ENCODE measurements at places on chromosomes 3 and 15.
A peak's percentile ranks its signal among the peaks of the same experiment; 100 is the strongest.

GRCh38 chr3:23836536-23837230 lies 30.9 kb downstream of the UBE2E1 start:
- DNase-seq: peak; percentile 72

DNA sequence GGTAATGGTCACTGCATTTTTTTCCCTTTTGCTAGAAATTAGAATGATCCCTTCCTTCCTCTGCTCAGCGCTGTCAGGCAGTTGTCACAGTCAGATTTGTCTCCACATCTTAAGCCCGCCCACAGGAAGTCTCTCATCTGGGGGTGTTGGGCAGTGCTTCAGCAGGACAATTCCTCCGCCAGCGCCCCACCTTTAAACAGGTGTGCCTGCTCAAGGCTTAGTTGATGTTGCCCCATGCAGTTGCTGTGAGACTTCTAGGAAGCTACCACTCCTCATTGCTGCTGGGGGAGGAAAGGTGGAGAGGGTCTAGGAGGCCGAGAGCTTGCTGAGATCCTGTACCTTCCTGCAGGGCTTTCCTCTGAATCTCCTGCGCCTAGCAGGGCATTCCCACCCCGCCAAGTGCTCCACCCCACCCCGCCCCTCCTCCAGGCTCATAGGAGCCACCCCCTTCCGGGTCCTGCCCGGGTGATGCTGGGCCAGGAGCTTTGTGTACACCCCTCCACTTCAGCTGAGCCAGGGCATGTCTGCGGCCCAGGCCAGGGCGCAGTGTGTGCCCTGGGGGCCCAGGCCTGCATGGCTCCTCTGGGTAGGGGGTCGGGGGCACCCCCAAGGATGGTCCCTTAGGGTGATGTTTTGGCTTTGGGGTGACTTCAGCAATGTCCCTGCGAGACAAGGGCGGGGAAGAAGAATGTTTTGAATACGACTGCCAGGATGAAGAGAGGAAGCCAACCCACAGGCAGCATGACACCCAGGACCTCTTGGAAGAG lies 68.7 kb downstream of the TRAK1 start:
- peak; percentile 58 for DNase-seq

DNA sequence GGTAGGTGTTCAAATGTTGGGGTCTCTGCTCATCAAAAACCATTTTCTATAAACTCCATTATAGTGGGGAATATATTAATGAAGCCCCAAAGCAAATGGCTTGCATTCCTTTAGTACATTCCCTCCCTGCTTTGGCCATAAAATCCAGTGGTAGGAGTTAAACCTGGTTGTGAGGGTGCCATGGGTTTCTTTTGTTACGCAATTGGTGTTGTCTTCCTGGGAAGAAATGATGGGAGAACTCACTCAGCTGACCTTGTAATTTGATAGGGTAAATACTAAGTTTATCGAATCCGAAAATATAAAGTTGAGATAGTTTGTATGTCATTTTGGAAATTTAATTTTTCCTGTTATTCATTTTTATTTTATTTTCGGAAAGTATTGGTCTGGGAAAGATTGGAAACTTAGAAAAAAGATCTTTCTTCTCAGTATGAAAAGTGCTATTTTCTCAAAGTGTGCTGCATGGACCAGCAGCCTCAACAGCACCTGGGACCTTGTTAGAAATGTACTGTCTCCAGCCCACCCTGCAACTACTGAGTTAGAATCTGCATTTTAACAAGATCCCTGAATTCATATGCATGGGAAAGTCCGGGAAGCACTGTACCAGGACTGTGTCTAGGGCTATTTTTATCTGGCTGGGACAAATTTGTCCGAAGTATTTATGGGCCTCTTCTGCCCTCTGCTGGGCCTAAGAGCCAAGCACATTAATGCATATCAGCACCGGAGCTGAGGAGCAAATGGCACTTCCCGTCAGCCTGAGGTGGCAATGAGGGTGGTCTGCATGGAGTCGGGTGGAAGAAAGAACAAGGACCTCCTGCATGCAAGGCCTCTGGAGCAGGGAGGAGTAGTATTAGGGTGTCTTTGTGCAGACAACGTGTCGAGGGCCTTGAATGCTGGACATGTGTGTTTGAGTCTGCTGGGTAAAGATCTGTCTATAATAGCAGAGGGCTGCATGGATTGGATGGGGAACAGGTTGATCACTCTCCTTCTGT lies 54.7 kb downstream of the FAM81A start:
- peak; percentile 69 for DNase-seq

DNA sequence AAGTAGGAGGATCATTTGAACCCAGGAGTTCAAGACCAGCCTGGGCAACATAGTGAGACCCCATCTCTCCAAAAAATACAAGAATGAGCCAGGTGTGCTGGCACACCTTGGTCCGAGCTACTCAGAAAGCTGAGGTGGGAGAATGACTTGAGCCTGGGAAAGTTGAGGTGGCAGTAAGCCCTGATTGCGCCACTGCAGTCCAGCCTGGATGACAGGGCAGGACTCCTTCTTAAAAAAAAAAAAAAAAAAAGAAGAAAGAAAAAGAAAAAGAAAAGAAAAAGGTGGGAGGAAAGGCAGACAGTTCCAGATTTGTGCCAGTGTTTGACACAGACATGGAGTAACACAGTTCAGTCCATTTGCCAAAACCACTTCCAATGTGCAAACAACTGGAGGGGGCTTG lies 75.7 kb downstream of the ATP10A start:
- no peak for DNase-seq

GRCh38 chr3:97692831-97693230 lies 71.7 kb upstream of the ARL6 start:
- no peak for DNase-seq

DNA sequence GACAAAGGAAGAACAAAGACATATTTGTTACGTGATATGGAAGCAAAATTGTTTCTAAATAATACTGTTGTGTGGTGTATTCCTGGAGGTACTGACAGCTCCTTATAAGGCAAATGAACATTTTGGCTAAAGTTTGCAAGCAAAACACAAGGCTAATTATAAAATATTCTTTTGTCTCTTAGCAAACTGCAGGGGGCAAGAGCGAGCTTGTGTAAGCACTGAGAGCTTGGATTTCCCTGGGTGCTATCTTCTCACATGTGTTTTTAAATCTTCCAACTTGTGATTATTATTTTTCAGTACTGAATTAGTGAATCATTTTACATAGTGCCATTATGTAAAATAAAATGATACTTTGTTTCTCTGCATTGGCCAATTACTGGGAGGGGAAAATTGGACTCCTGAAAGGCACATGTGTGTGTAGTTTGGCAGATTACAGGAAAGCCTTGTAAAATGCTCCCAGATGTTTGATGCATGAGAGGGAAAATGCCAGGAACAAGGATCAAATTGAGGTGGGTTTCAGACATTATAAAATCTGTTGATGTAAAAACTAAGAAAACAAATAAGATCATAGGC lies 611.5 kb downstream of the AGBL1 start:
- no peak for DNase-seq

All from KBM-7 (cell line).